B cell (primary cell): ENCODE measurements at places on chromosomes 12 and 14.

DNA sequence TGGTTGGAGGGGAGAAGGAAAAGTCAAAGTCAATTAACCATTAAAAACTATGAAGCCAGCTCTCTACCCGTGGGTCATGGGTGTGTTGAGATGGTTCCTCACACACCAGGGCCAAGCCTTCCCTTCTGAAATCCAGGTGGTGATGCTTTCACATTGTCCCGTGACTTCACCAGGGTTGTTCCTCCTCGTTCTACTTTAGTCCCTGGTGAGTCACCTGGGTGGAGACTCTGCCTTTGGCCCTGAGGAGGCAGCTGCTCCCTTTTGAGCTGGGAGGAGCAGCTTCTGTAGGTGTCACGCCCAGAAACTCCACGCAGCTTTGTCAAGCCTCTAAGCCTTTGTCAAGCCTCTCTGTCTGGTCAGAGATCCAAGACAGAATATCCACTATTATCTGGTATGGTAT is 348.3 kb downstream of the BMP4 start:
- no peak for DNase-seq

- no peak for DNase-seq
Observed at GRCh38 chr14:24259282-24260025, 3.5 kb downstream of the TGM1 start.

DNA sequence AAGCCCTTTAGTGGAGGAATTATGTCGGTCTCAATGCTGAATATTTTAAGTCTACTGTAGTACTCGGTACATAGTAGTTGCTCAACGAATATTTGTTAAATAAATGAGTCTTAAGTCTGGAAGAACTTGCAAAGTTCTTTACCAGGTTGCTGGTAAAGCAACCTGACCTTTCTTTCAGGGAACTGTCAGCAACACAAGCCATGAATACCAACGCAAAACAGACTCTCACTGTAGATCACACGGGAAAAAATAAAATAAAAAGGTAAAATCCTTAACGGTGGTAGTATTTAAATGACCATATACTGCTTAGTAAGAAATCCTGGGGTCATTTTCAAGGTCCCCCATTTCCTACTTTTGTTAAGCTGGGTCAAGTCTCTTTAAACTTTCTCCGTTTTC is 447 bp upstream of the NUBPL start:
- DNase-seq: no peak

- no peak for DNase-seq
Observed at GRCh38 chr12:100955139-100955538, 160.6 kb downstream of the ANO4 start.
